ENCODE measurements at places on chromosomes 5 and 9.

DNA sequence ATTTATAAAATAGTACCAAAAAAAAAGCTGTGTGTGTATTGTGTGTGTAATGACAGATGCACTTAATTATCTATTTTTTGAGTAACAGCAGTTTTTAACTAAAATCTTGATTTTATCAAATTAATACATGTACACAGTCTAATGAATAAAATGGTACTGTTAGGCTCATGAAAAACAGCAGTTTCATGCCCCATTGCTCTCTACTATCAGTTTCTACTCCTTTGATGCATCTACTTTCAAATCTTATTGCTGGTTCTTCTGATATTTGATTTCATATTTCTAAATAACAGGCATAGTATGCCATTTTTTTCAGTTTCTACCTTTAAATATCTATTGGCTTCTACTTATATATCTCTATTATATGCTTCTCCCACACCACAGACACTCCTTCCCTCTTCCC is 117.4 kb downstream of the CCDC171 start:
- DNase-seq: no peak

- DNase-seq: no peak
Measured at GRCh38 chr5:8949908-8950307, 596.0 kb downstream of the SEMA5A start.

DNA sequence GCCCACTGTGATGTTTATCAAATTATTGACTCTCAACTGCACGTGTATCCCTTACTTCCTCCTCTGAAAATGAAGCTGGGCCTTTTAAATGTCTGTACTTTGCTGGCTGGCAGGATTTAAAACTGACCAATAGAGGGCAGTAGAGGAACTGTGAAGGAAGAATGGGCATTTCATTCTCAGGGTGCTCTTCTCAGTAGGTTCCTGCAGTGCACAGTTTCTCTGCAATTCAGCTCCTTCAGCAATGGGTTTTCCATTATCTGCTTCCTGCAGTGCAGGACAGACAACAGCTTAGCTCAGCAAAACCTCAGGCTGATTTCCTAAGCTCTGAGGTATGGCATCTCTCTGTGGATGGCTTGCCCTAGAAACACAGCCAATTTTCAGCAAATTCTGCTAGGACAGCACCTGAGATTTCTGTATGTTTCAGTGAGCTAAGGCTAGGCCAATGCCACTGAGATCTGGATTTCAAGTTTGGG is 298.4 kb upstream of the PRDM9 start:
- DNase-seq: no peak

- DNase-seq: no peak
Measured at GRCh38 chr9:1170918-1171317, 120.8 kb downstream of the DMRT2 start.

DNA sequence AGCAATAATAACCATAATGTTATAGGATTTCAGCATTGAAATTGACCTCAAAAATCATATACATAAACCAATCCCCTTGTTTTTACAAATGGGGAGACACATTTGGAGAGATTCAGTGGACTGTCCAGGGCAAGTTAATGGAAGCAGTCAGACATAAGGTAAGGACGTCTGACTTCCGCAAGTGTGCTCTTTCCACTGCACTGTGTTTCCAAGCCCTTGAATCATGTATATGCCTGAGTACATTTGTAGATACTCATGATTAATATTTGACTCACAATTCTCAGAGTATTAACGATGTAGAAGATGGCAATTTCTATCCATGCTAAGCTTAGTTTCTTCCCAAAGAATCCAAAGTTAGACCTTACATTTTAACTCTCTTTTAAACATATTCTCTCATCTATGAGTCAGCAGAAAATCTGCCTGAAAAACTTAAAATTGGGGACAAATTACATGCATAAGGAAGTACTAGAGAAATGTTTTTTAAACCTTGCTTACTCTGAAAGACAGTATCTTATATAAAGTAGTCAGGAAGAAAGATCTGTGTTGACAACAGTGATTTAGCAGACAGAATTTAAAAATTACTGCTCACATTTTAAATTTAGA is 165.3 kb downstream of the NFIB start:
- DNase-seq: no peak

DNA sequence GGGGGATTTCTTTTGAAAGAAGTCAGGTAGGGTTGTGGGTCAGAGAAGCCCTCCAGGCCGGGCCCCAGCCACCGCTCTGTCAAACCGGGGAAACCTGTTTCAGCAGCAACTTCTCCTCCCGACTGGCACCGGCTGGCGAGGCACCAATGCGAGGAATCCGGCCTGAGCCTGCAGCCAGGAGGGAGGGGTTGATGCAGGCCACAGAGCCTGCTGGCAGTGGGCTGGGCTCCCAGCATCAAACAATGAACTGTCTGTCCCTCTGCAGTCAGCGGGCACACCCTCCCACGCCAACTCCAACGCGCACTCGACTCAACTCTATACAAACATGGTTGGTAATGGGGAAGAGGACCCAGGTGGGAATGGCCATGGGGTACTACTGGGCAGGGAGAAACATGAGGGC is 12.1 kb downstream of the PCDH1 start:
- DNase-seq: no peak

GRCh38 chr5:75933489-75933888 is 149.7 kb upstream of the SV2C start:
- no peak for DNase-seq

GRCh38 chr5:122736086-122736845 is 38.6 kb upstream of the SNX2 start:
- DNase-seq: no peak

DNA sequence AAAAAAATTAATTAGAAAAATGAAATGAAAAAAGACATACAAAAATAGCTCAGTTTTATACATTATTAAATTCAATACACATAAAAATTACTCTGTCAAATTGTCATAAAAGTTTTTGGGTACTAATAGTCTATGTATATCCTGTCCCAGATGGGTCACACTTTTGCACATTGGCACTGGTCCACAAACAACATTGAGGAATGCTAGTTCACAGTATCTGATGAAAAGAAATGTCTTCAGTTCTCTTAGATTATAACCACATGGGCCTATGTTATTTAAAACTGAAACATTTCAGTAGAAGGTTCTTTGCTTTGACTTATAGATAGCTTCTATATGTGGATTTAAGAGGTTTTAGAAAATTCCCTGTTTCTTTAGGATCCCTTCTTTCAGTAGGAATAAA is 39.8 kb downstream of the LNPEP start:
- no peak for DNase-seq

DNA sequence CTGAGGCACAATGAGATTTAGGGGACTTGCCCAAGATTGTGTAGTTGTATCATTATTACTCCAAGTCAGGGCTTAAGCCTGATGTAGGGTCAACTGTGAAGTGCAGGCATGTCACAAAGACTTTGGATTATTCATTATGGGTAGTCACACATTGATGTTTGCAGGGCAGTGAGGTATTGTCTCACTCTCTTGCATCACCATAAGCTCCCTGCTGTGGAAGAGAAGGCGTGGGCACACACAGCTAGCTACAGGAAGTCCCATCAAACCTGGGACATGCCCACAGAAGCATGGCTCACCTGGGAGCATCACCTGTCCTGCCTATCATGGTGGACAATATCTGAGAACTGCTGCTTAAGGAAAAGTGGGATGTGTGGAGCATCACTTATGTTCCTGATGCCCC is 42.1 kb downstream of the TMOD1 start:
- DNase-seq: no peak

DNA sequence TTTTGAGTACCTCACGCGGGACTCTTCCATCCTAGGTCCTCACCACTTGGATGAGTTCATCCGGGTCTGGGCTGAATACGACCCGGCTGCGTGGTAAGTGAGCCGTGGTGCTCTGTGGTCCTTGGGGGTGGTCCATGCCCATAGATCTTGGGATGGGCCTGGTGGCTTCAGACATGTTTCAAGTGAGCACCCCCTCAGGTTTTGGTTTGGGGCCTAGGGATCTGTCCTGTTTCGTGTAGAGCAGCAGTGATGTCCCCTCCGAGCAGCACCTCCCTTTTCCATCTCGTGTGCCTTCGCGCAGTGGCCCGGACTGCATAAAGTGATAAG is 218.9 kb downstream of the CACNA1B start:
- DNase-seq: no peak

DNA sequence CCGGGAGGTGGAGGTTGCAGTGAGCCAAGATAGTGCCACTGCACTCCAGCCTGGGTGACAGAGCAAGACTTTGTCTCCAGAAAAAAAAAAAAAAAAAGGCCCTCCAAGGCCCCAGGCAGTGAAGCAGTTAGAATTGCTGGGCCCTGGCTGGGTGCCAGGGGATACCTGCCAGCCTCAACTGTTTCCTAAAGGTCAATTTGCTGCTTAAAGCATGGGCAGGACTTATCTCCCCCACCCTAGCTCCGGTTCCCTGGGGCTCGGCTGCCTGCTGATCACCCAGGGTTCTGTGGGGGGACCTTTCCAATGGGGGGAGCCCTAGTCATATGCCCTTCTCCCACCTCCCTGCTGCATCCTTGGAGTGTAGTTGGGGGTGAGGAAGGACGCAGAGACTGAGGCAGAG is 25.7 kb downstream of the NCS1 start:
- no peak for DNase-seq

DNA sequence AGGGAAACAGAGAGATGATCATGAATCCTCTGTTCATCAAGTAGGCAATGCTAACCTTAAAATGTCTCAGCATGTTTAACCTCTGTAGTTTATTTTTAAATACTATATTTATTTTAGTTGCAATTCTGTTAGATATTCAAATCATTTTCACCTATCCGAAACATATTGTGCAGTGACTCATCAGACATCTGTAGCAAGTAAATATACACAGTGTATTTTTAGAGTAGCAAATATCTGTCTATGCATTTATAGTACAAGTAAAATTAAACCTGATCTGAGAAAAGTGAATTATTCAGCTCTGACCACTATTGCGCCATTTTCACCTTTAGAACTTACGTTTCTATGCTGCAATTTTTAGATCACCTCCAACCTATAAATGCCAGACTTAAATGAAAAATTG is 24.3 kb upstream of the TUSC1 start:
- no peak for DNase-seq

DNA sequence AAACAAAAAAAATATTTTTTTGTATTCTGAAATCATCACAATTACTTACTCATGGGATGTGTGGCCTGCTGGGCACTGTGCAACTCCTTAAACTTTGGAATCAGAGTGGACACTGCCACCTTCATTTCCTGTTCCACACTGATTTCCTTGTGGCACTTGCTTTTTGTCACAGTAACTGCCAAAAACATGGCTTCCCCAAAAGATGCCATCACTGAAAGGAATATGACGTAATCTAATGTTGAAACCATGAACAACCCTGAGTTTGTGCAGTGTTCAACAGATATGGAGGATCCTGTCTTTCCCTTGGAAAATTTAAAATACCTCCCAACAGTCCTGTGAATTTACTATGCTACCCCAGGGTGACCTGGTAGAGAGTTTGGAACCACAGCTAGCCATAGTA is 12.6 kb upstream of the IL12B start:
- no peak for DNase-seq

DNA sequence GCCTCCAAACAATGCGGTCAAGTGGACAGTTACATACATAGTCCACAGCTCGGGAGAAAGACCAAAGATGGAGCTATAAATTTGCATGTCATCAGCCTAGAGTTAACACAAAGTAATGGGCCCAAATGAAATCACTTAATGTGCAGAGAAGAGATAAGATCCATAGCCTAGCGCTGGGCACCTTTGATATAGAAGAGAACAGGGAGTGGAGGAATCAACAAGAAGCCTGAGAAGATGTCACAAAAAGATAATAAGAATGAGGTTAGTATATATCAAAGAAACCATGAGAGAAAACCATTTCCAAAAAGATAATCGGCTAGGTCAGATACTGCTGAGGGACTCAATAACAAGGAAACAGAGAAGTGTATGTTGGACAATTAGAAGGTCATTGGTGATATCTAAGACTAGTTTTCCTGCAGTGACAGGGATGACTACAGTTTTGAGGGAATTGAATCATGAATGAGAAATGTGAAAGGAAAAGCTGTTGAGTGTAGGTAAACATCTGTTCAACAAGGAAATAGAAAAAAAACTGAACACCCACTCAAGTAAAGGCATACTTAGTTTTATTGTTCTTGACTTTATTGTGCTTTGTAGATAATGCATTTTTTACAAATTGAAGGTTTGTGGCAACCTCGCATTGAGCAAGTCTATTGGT is 68.7 kb upstream of the CDH6 start:
- no peak for DNase-seq

DNA sequence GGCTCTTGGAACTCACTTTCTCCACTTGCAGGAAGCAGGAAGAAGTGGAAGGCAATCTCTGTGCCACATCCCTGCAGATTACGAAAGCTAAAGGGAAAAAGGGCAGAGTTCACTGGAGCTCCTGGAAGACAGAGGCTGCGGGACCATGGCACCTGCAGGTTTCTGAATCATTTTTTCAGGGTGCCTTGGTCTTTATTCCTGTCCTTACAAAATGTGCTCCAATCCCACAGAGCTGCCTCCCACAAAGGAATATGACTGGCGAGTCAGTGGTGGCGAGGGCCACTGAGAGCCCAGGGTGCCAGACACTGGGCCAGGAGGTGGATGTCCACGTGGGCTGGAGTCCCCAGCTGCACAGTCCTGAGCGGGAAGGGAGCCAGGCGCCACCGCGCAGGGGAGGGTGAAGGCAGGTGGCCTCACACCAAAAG is 183.0 kb downstream of the FANCC start:
- DNase-seq: no peak

DNA sequence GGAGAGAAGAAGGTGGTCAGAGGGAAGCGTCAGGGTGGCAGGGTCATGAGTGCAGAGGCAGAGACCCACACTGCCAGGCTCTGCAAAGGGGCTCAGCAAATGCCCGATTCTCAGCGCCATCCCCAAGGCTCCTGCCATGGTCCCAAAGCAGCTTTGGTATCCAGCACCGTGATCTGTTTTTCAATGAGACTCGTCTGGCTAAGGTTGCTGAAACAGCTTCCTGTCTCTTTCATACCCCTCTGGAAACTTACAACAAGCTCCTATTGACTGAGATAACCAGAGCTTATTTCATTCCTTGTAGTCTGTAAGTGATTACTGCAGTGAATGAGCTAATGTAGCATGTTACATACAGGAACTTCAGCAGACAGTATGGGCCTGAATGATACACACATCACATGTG is 568.6 kb upstream of the DAP start:
- DNase-seq: no peak

Data from stimulated activated CD8-positive, alpha-beta memory T cell treated with anti-CD3 and anti-CD28 coated beads, Interleukin-15, amount 100 ng/mL, for 4 hours (primary cell).